NCI-H187 treated with DMSO at 0.1 percent for 48 hours (cell line): ENCODE measurements at places on chromosomes 2 and 18.

DNA sequence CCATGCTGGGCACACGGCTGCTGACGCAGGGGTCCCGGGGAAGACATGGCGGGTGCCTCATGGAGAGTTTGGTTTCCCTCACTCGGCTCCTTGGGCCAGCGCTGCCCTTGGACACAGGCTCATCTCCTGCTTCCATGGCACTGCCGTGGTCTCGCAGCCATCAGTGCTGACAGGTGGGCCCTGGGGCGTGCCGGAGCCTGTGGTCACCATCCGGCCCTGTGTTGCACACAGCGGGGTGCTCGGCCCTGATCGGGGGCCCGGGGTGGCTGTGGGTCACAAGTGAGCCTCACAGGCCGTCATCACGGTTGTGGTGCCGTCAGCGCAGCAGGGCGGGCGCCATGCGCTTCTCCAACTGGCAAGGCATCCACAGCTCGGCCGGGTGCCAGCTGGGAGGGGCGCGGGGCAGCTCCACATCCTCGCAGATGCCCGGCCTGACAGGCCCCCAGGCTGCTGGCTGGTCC is 582 bp downstream of the RTP5 start:
- DNase-seq: no peak

DNA sequence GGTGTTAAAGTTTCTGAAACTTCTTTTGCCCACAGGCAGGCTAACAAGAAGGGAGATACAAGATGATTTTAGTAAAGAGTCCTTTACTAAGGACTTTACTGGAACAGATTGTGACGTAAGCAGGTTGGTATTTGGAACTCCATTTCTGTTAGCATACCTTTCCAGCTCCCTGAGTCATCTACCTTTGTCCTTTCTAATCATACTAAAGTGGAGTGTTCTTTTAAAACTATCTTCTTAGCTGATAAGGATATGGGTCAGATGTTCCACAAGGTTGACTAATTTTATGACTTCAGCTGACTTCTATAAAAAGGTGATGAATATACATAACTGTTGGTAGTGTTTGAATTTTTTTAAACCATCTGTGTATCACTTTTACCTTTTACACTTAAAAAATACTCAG is 21.1 kb downstream of the UGP2 start:
- no peak for DNase-seq

- DNase-seq: no peak
Observed at GRCh38 chr2:11542275-11542819, 8.5 kb downstream of the GREB1 start.

DNA sequence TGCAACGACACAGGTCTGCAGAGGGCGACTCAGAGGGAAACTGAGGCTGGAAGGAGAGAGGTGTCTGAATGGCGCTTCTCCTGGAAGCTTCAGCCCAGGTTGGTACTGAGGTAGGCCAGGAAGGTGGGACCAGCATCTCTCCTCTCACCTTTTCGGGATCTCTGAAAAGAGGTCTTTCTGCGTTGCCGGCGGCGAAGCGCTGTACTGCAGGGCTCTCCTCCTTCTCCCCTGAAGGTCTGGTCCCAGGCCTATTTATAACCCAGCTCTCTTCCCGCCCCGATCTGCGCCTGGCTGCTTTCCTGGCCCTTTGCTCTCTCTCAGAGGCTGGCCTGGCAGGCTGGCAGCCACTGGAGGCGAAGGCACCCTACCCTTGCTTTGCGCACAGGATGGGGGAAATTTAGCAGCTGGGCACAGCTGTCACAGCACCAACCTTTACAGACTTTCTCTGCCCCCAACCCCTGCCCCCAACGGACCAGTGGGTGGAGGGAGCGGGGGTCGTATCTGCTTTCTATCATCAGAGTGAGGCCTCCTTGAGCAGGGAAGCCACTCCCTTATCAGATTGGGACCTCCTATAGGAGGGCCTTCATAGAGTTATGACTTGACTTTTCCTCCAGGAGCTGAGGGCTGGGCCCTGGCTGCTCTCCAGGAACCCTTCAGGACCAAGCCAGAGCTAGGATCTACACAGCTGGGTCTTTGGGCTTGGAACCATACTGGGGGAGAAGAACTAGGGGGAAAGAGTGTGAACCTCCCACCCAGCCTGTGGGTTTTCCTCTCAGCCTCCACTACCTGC is 1.1 kb downstream of the DYSF start:
- DNase-seq: no peak

DNA sequence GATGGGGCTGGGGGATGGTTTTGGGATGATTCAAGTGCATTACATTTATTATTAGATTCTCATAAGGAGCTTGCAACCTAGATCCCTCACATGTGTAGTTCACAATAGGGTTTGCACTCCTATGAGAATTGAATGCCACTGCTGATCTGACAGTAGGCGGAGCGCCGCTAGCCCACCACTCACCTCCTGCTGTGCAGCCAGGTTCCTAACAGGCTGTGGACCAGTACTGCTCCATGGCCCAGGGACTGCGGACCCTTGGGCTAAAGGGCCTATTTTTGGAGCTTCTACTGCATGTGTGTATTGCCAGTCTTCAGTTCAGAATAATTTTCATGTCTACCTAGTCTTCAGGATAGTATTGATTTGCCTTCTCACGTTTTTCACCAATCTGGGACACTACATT is 165.3 kb upstream of the TWIST2 start:
- DNase-seq: no peak

GRCh38 chr2:64349131-64349530 is 104.8 kb upstream of the LGALSL start:
- DNase-seq: no peak

DNA sequence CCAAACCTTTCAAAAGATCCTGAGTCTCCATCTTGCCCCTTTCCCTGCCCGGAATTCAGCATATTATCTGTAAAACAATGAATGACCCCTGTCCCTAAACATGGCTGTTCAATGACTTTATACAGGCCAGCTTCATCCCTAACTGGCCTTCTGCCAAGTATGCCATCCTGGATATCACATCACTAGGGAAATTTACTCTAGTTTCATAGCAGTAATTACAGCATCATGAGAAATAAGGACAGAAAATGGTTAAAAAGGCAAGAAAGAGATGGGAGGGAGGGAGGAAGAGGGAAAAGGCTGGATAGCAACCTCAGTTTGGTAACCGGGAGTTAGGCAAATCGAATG is 4.4 kb downstream of the MBOAT2 start:
- DNase-seq: no peak
